ENCODE measurements at places on chromosomes 11 and 22.

DNA sequence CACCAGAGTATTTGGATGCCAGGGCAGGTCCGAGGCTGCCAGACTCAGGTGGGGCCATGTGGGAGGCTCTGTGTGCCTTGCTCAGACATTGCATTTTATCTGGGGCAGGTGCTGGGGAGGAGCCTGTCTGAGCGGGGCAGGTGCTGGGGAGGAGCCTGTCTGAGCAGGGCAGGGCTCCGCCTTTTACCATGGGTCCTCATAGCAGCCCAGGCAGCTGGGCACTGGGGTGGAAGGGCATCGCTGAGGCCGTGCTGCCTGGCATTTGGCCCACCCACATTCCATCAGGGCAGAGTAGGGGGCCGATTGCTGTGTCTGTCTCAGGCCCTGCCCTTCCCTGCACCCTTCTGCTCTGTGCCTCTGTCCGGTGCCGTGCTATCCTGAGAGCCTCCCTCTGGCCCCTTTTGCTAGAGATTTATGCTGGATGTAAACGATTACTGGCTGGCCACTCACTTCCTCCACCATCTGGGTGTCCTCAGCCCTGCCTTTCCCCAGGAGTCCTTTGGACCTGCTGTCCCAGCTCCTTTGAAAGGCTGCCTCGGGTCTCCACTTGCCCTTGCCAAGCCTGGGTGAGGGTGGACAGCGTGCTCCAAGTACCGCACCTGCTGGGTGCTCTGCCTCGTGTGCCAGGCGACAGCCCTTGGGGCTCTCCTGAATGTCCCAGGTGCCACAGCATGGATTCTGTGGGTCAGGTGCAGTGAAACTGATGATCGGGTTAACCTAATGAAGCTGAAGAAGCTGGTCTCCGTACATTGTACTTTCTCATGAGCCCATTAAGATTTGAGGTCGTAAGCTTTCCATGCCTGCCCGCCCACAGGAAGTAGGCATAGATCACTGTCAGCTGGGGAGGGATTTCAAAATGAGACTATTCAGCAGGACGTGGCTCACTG, 281.6 kb downstream of the TBC1D22A start:
- DNase-seq: no peak

- no peak for DNase-seq
Observed at GRCh38 chr11:65329478-65329877, 4.2 kb upstream of the DPF2 start.

- DNase-seq: no peak
Observed at GRCh38 chr11:33772300-33772699, 2.0 kb downstream of the FBXO3 start.

DNA sequence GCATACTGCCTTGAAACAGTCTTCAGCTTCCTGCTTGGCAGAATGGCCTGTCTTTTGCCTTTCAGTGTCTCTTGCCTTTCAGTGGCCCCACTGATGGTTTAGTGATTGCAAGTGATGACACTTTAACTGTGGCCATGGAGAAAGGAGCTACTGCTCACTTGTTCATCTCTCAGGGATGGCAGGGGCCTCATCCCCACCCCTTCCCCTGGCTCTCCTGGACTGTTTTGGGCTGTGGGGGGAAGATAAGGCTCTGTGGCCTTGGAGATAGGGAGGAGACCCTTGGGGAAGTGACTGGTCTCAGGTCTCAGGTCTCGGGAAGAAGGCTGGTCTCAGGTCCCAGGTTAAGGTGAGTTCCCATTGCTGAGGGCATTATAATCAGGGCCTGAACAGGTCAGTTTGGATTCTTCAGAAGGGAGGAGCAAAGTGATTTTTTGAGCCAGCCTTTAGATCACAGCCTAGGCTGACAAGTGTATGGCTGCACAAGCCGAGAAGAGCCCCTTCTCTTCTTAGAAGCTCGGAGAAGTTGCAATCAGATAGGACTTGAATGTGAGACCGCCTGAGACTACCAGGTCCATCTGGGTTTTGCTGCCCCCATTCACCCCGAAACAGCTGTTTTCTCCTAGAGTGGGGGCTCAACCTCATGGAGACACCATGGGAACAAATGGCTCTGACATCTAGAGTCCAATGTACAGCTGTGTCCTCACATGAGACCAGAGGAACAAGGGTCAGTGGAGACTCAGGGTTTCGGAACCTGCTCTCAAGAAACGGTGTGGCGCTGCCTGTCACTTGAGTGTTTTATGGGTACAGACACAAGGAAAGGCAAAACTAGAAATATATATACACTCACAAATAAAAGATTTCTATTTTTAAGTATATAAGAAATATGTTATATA, 15.9 kb upstream of the P2RY2 start:
- no peak for DNase-seq

GRCh38 chr11:7910286-7910788, 20.7 kb downstream of the OR10A6 start:
- no peak for DNase-seq

DNA sequence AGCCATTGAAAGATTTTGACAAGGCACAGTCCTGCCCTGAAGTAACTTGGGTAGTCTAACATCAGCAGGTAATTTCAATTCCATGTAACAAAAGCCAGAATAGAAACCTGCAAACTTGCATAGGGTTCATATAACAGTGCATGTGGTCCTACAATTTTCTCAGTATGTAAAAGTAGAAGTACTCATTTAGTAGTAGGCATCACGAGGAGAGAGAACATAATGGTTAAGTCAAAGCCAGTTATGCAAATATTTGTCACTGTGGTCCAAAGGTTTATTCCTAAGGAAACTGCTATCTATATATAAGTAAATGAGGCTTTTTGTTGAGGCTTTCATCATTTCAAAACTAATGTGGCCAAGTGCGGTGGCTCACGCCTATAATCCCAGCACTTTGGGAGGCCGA, 10.1 kb downstream of the ATP5MG start:
- DNase-seq: no peak

DNA sequence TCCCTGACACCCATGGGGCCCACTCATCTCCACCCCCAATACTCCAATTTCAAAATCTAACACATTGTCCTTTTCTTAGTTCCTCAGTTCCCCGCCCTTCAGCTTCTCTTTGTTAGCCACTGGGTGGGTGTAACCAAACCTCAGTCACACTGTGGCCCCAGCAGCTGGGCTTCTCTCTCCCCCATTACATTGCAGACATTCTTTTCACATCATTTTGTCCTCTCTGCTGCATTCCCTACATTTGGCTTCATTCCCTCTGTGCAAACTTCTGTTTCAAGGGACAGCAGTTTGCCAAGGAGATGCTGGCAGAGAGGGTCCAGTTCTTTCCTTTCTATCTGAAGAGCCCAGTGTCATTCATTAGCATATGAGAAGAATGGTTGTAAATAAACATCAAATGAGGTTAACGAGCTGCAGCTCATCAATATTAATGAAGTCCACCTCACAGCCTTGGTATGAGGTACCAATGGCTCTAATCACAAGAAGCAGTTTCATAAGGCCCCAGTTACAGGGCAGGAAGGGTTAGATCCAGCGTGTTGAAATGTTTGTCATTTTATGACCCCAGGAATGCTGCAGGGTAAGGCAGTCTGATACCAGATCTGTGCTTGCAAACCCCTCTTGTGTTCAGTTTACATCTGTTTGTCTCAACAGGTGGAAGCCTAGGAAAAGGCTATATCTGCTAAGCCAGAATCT, 72.3 kb downstream of the ARFGAP2 start:
- no peak for DNase-seq

GRCh38 chr11:14969901-14970323, 2.2 kb downstream of the CALCA start:
- DNase-seq: no peak

DNA sequence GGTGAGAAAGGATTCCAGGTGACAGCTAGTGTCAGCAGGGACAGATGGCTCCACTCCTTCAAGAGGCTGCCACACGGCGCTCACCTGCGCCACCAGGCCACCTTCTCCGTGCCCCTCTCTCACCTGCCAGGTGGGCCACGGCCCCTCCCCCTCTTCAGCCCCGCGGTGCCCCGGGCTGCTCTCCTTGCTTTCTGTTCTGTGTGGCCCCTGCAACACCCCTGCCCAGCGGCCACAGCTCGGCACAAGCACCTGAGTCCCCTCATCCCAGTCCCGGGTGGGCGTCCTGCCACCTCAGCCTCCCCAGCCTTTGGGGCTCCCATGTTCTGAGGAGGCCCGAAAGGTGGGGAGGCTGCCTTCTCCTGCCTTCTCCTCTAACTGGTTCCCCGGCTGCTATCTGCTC, 46.4 kb downstream of the APOL1 start:
- no peak for DNase-seq

DNA sequence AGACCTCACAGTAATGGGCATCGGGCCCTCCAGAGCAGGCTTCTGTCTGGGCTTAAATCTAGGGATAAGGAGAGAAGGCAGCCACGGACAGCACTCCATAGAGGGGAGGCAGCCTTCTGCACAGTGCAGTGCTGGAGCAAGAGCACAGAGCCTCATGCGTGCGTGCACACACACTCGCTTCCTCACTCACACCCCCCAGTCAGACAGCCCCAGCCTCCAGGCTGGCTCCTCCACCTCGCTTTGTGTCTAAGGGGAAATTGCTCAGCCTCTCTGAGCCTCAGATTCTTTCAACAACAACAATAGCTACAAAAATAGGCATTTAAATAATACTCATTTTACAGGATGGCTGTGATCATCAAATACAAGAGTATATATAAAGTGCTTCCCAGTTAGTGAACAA, 26.7 kb upstream of the ETS1 start:
- no peak for DNase-seq

DNA sequence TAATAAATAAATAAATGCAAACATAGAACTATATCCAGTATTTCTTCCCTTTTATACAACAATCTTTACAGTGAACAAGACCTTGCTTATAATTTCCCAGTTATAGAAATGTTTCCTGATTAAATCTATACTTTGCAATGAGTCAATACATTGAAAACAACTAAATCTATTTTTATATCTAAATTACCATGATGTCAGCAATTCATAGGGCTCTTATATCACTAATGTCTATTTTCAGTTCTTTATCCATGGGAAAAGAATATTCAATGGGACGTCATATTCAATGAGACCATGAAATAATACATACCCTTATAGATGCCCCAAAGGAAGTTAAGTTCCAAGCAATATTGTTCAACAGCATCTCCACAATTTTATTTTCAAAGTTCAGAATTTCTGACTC, 359.9 kb downstream of the CASP12 start:
- DNase-seq: no peak

- no peak for DNase-seq
Observed at GRCh38 chr22:32846780-32847491, 45.4 kb downstream of the TIMP3 start.

DNA sequence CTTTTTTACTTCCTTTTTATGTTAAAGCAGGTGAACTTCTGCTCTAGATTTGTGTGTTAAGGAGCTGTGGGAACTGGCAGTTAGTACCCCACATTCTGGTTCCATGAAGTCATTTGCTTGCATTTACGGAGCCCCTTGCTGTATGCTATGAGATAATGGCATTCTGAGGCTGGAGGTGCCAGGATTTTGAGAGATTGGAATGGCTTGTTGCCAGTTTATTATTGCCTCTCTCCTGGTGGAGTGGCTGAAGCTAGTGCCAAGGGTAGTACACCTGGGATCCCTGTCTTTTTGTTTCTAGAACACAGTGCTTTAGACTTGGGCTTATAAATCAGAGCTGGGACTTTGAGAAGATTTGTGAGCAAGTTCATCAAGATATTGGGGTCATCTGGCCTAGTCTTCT, 73.8 kb downstream of the STIM1 start:
- DNase-seq: no peak

GRCh38 chr22:37823134-37823985, at the start of gene GALR3:
Gene GALR3, plus strand, starts transcription at chr22:37823382. Its CDS starts 25 bp downstream, at chr22:37823407.
- no peak for DNase-seq

DNA sequence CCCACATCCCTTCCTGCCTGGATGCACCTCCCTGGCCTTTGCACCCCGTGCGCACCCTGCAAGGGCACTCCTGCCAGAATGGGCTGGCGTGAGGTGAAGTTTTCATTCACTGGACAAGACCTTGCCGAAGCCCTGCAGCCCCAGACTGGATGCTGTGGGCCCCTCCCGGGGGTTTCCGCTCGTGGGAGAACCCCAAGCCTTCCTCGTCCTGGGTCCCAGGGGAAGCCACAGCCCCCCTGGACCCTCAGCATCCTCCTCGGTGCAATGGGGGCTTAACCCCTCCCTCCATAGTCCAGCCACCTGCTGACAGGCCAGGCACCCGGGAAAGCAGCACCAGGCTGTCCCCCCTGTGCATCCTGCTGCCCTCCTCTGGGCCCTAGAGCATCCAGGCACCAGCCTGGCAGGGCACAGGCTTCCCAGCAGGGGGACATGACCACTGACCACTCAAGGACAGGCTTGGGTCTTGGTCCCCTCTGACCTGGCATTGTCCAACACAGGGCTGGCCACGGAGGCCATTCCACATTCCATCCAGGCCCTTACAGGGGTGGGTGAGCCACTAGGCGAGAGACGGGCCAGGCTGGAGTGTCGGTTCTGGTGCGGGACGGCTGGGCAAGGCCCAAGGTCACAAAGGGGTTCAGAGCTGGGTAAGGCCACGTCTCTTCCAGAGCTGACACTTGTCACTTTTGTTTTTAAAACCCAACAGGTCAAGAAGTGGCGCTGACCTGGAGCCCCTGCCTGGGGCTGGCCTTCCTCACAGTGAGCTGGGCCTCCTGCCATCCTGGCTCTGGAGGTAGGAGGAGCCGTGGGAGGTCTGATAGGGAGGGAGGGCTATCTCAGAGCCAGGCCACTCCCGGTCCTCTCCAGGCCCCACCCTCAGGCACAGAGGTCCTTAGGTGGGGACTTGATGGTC, 41.5 kb upstream of the PPARA start:
- DNase-seq: no peak

DNA sequence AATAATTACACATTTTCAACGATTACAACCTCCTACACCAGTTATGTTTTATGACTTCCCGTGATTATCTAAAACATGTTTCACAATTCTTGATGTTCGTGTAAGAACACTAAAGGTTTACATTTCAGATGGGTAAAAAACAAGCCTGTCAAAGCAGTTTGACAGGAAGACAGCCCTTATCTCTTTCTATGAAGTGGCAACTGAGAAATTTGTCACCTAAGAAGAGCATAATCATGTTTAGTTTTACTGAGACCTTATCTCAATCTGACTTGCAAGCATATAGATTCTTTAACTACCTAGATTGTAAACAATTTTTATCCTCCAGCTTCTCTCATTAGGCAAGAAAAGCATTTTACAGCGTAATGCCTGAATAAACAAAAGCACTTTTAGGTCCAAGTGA, 218.4 kb upstream of the ZBED5 start:
- DNase-seq: no peak

DNA sequence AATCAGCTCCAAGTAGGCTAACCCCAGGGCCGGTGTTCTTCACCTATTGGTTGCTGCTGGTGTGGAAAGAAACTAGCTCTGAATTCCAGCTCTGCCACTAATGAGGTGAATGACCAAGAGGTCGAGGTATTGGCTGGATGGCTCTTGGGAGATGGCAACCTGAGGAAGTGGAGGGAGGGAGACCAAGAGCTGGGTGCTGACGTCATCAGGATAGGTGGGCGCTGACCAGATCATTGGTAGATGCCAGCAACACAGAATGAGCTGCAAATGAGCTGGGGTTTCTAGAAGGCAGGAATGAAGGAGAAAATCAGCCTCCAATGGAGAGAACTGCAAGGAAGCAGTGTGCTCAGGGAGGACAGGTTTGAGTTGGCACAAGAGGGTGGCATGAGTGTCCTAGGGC, 14.7 kb upstream of the CSF2RB start:
- DNase-seq: no peak

DNA sequence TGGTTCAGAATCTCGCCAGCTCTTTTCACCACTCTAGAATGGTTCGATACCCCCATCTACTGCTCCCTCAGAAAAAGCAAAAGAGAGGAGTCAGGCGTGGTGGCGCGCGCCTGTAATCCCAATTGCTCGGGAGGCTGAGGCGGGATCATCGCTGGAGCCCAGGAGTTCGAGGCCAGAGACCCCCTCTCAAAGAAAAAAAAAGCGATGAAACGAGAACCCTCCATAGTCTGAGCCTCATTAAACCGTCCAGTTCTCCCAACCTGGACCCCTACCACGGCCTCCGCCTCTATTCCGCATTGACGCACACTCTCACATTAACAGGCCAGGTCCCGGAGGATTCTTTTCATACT, 439 bp downstream of the SPA17 start:
- DNase-seq: no peak
